Kasumi-1 (cell line): ENCODE measurements at places on chromosomes 7 and 10.

GRCh38 chr7:30995536-30995935 lies 31.8 kb downstream of the GHRHR start:
- DNase-seq: no peak

DNA sequence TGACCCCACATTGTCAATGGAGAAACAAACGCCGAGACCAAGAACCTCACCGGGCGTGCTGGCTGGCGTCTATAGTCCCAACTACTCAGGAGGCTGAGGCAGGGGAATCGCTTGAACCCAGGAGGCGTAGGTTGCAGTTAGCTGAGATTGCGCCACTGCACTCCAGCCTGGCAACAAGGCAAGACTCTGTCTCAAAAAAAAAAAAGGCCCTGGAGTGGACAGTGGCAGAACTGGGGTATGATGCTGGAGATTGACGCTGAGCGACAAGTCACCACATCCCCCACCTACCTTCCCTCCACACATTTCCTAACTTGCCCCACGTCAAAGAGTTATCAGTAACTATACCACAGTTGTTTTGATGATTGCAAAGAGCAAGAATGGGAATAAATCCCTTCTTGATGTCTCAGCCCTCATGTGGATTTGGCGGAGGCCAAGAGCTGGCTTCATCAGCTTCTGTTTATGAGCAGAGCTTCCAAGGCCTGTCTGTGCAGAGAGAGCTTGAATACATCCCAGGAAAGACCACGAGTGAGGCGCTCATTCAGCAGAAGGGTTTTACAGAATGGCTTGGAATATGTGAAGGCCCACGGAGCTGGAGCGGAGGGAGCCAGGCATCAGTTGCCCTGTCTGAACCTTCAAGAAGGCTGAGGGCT lies 28.0 kb upstream of the TNS3 start:
- DNase-seq: no peak

DNA sequence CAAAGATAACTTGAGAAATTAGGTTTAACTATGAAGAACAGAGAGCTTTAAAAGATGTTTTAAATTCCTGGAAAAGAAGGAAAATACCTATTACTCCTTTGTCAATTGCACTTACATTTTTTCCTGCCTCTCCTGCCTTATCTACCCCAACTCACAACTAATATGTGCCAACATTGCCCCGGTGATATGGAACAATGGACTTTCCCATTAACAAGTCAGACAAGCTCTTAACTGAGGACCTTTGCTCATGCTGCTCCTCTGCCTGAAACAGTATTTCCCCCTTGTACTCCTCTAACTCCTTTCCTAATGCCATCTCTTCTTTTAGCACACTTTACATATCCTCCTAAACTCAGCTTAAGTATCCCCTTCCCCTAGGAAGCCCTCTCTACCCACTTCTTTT lies 4.8 kb upstream of the ACTA2 start:
- DNase-seq: no peak

DNA sequence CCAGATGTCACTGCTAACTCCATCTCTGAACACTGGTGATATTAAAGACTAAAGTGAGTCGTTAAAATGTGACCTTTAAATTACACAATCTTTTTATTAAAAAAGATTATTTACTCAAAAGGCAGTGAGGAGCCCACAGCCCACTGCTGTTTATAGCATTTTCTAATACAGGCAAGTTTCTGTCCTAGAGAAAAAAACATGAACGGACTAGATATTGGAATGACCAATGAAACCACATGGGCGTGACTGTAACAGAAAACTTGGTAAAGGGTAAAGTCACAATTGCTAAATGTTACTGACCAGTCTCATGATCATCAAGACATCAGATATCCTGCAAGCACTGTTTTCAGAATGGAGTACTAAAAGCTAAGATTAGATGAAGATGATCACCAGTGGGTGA lies 78.7 kb downstream of the FEZF1 start:
- no peak for DNase-seq

DNA sequence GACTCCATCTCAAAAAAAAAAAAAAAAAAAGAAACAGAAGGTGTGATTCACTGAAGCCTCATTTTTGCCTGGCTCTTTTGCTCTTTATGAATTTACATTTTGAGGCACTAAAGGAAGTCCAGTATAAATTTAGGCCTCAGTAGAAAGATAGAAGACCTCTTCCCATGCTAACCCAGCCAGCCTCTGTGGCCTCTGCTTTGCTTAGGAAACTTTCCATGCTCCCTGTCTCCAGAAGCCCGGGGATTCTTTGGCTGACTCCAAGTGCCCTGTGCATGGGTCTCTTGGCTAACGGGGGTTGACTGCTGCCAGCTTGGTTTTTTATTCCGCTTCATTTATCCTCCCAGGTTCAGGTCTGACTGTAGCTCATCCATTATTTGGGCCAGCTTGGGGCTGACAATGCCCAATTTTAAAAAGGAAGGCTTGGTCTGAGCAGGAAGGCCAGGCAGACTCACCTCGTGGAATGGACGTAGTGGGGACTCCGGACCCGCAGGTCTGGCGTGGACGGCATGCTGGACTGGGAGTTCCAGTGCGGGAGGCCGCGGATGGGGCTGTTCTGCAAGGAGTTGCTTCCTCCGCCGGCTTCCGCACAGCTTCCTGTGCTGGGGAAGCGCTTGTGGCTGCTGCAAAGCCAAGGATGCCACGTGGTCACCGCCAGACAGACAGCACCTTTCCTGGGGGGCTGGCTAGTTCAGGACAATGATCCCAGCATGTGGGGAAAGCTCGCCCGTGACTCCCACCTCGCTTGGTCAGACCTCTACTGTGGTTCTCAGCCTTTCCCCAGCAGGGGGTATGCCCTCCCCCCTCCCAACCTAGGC lies 72.3 kb downstream of the PRPF18 start:
- DNase-seq: no peak

DNA sequence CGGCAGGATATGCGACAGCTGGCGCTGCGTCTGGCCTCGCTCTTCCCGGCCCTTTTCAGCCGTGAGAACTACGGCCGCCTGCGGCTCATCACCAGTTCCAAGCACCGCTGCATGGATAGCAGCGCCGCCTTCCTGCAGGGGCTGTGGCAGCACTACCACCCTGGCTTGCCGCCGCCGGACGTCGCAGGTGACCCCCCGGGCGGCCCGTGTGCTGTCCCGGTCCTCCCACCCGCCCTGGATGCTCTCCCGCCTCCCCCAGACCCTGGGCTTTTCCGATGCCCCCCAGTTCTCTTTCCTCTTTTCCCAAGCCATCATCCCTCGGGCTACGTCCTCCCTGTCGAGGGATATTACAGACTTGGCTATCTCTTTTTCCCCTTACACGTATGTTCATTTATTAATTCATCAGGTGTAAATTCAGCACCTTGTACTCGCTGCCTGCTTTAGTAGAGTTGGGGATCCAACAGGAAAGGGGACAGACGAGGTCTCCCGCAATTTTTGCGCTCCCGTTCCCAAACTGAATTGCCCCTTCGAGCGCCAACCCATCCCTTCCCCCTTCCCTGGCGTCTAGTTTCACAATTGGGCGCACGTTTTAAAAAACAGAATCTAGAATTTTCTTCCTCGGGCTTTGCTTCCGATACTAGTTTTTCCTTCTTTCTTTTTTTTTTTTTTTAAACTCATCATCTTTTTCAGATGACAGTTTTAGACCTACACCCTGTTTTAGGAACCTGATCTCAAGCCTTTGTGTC lies 846 bp downstream of the MINPP1 start:
- peak; percentile 65 for DNase-seq

- no peak for DNase-seq
Measured at GRCh38 chr7:87404674-87405073, 59.2 kb downstream of the CROT start.

- DNase-seq: no peak
Measured at GRCh38 chr10:27744802-27745731, 552 bp downstream of the MKX start.

GRCh38 chr7:130400120-130400572 lies 19.9 kb downstream of the CPA1 start:
- DNase-seq: no peak

DNA sequence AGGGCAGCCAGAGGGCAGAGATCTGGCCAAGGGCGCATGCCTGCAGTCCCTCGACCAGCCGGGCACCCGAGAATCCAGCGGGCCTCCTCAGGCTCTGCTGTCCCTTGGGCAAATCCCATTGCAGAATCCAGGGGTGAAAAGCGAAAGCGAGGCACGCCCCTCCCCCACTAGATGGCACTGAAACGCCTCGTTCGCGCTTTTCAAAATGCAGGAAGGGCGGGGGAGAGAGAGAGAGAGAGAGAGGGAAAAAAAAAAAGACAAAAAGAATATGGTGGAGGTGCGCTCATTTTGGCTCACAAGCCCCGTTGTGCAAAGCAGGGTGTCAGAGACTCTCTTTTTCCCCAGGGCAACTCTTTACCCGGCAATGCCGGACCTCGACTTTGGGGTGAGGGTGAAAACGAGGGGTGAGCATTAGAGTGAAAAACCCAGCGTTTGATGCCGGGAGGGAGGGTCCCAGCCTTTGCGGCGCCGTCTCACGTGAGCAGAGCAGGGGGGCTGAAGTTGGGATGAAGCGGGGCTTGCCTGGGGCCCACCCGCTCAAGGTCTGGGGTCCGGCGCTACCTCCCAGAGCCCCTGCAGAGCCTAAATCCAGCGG lies 2.5 kb upstream of the TMEM178B start:
- DNase-seq: no peak

GRCh38 chr7:8627325-8627724 lies 193.9 kb downstream of the NXPH1 start:
- DNase-seq: no peak

GRCh38 chr10:64196638-64197315 lies 675.6 kb downstream of the REEP3 start:
- DNase-seq: no peak
